WTC11 (cell line): ENCODE measurements at places on chromosomes 2 and 18. TPM values are rescaled to one million over a fixed set of nuclear protein-coding genes. Genes with fewer than 3 reads are reported as not detected.

- H3K4me1 ChIP-seq = peaks cover 38% of the 10 kb centered on the region
- H3K4me3 ChIP-seq = no peak overlapping the region
- DNase-seq = no peak
- no peaks in the 10 kb centered on the region for H3K27me3 ChIP-seq
- peaks cover 4% of the 10 kb centered on the region; the same call in 1 of the 2 replicates for H3K36me3 ChIP-seq
- H3K27ac ChIP-seq = peak overlapping the region; percentile 11; the same call in 1 of the 2 replicates
Observed at GRCh38 chr2:11547912-11548497, 14.2 kb downstream of the GREB1 start.

DNA sequence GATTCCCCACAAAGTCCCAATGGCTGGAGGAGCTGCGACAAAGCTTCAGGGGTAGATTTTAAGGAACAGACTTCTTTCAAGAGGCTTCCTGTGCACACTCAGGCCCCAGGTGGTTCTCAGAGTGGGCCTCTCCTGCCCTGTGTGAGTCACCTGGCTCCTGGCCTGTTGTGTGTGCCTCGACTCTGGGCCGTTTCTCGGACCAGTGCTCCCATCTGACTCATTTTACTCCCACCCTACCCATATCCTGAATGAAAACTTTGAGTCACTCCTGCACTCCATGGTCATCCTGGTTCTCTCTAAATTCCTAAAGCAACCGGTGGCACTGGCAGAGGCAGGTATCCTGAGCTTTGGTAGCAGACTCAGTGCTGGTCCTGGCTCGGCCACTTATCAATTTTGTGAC lies 84.1 kb downstream of the CELF4 start:
- DNase-seq = no peak
- peaks cover 54% of the 10 kb centered on the region for H3K4me1 ChIP-seq
- no peaks in the 10 kb centered on the region for H3K36me3 ChIP-seq
- no peak overlapping the region for H3K4me3 ChIP-seq

DNA sequence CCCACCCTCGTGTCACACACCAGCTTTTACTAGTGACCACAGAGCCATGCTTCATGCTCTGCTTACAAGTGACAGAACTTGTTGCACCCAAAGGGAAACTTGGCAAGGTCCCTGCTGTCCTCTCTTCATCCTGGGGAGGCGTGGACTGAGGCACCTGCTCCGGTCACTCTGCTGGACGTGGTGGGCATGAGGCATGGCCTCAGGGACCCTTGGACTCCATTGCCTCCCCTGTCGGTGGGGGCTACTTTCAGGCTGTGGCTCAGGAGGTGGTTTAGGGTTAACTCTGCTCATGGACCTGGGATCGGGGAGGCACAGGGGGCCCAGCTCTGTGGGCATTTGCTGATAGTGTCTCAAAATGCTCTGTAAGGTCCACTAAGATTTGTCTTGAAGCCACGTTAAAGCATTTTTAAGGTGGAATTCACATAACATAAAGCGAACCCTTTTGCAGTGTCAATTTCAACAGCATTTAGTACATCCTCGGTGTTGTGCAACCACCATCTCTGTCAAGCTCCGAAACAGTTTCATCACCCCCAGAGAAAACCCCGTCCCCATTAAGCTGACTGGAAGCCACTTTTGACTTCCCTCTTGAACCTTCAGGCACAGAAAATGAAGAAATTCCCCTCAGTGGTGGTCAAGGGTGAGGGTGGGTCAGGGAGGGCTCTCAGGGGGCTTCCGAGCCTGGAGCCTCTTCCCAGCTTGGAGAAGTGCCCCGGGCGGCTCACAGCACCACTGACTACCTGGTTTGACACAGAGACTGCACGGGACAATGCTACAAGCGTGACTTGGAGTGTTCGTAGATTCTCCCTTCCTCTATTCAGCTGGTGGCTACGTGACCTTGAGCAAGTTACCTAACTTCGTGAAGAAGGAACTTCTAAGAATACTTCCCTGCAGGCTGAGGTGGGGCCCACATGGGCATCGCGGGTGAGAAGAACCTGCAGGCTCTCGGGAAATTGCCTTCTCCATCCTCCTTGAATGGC lies 100.0 kb upstream of the HDAC4 start:
- H3K27ac ChIP-seq = no peak overlapping the region
- no peaks in the 10 kb centered on the region for H3K27me3 ChIP-seq
- no peak overlapping the region for H3K4me3 ChIP-seq

DNA sequence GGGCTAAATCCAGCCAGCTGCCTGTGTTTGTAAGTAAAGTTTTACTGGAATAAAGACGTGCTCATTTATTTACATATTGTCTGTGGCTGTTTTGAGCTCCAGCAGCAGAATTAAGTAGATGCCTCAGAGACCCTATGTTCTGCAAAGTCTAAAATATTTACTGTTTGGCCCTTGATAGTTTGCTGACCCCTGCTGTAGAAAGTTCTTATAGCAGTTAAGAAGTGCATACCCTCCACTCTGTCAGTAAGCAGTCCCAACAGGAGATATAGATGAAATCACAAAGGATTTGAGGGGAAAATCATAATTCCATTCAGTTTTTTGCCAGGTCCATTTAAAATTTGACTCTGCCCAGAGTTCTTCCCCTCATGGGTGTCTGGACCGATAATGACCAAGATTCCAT lies 50.1 kb upstream of the ITM2C start:
- no peak overlapping the region for H3K4me3 ChIP-seq
- no peaks in the 10 kb centered on the region for H3K27me3 ChIP-seq
- H3K36me3 ChIP-seq = peaks cover 23% of the 10 kb centered on the region
- no peak overlapping the region for H3K27ac ChIP-seq
- H3K4me1 ChIP-seq = no peaks in the 10 kb centered on the region

DNA sequence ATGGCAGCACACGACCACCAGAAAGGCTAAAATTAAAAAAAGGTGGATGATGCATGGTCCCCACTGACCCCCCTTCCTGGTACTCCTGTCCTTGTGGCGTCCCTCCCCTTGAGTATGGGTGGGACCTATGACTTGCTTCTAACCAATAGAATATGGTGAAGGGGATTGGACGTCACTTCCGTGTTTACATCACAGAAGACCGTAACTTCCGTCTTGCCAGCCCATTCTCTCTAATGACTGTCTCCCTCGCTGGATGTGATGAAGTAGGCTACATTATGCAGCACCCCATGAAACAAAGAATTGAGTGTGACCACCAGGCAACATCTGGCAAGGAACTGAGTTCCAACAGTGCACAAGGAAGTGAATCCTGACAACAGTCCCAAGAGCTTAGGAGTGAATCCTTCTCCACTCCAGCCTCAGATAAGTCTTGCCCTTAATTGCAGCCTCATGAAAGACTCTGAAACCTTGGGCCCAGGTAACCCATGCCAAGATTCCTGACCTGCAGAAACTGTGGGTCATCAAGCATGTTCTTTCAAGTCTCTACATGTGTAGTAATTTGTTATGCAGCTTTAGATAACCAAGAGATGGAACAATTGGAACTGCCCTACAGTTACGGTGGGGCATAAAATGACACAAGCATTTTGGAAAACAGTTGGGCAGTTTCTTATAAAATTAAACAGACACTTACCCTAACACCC lies 80.1 kb upstream of the NPAS2 start:
- no peak for DNase-seq
- H3K27me3 ChIP-seq = no peaks in the 10 kb centered on the region
- H3K27ac ChIP-seq = no peak overlapping the region
- H3K36me3 ChIP-seq = no peaks in the 10 kb centered on the region
- H3K4me1 ChIP-seq = no peaks in the 10 kb centered on the region

DNA sequence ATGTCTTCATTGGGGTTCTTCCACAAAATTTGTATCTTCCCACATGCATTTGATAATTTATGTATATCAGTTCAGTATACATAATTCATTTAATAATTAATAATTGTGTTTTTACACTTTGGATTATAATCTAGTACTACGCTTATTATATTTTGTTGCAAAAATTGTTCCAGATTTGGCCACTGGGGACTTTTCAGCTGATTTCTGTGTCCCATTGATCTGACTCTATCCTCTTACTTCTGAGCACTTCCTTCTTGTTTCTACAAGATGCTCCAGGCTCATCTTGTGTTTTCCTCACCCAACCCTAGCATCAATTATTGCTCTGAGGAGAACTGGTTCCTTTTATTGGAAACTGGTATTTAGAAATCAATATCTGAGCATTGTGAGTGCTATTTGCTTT lies 215.3 kb upstream of the CDH19 start:
- H3K4me1 ChIP-seq = no peaks in the 10 kb centered on the region
- DNase-seq = no peak
- no peak overlapping the region for H3K27ac ChIP-seq
- no peaks in the 10 kb centered on the region for H3K27me3 ChIP-seq
- no peaks in the 10 kb centered on the region for H3K36me3 ChIP-seq
- H3K4me3 ChIP-seq = no peak overlapping the region

DNA sequence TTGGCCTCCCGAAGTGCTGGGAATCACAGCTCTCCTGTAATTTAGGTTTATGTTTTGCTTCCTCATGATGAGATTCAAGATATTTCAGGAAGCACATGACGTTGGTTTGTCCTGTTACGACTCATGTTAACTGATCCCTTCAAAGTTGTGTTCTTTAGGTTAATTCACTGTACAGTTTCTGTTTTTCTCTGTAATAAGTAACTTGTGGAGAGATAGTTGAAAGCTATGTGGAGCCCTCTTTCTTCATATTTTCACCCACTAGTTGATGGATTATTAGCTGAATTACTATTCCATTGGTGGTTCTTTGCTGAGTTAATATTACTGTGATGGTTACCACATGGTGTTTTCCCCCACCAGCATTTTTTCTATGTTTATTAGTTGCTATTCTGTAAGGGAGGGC lies 18.3 kb upstream of the CHCHD5 start:
- H3K27me3 ChIP-seq = no peaks in the 10 kb centered on the region
- no peaks in the 10 kb centered on the region for H3K4me1 ChIP-seq
- peaks cover 77% of the 10 kb centered on the region for H3K36me3 ChIP-seq
- DNase-seq = no peak
- no peak overlapping the region for H3K27ac ChIP-seq

DNA sequence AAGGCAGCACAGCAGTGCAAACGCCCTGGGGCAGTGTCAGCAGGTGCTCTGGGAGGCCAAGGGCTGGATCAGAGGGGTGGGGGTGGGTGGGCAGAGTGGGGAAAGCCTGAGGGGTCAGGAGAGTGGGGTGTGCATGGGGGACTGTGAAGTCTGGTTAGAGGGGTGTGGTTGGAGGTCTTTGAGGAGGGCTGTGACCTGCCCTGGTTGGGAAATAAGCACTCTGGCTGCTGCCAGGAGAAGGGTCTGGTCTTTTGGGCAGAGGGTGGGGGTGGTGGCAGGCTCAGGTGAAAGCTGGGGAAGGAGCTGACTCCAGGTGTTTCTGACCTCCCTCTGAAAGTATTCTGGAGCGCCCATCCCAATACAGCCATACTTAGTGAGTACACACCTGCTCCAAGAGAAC lies 4.2 kb downstream of the ALPI start:
- DNase-seq = no peak
- H3K27ac ChIP-seq = no peak overlapping the region
- H3K36me3 ChIP-seq = no peaks in the 10 kb centered on the region
- H3K4me1 ChIP-seq = no peaks in the 10 kb centered on the region

- H3K4me1 ChIP-seq = peaks cover 20% of the 10 kb centered on the region
- no peak overlapping the region for H3K27ac ChIP-seq
- no peak for DNase-seq
- H3K4me3 ChIP-seq = no peak overlapping the region
- no peaks in the 10 kb centered on the region; the same call in 1 of the 2 replicates for H3K27me3 ChIP-seq
Observed at GRCh38 chr2:127226520-127227263, 6.6 kb upstream of the CYP27C1 start.

- H3K27ac ChIP-seq = no peak overlapping the region
- H3K36me3 ChIP-seq = 0 out of 2 replicates have a peak, but pooled peaks cover 3% of the 10 kb centered on the region
- H3K27me3 ChIP-seq = no peaks in the 10 kb centered on the region
- H3K4me3 ChIP-seq = no peak overlapping the region
Observed at GRCh38 chr2:156481312-156481711, 45.1 kb downstream of the GPD2 start.

- H3K4me3 ChIP-seq = no peak overlapping the region
- H3K36me3 ChIP-seq = no peaks in the 10 kb centered on the region
- H3K27me3 ChIP-seq = no peaks in the 10 kb centered on the region
- H3K4me1 ChIP-seq = 0 out of 2 replicates have a peak, but pooled peaks cover 3% of the 10 kb centered on the region
Observed at GRCh38 chr2:106876699-106877098, 9.3 kb downstream of the ST6GAL2 start.

DNA sequence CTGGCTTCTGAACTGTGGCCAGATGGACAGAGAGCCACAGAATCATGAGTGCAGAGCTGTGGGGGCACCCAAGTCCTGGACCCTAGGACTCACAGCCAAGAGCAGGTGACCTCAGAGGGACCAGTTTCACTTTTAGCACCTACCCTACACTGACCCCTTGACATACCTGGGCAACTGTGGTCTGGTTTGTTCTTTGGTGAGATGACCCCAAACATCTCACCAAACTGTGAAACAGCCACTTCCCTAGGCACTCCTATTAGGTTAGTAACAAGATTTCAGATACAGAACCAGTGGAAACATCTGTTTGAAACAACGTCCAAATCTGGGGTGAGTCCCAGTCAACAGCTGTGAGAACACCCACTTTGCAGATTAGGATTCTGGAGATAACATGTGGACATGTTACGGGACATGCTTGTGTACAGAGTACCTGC lies 1.9 kb upstream of the ZFP36L2 start:
- no peak overlapping the region for H3K27ac ChIP-seq
- DNase-seq = no peak
- peaks cover 10% of the 10 kb centered on the region for H3K36me3 ChIP-seq
- H3K4me1 ChIP-seq = peaks cover 44% of the 10 kb centered on the region
- H3K27me3 ChIP-seq = no peaks in the 10 kb centered on the region
- H3K4me3 ChIP-seq = peak overlapping the region; percentile 73

DNA sequence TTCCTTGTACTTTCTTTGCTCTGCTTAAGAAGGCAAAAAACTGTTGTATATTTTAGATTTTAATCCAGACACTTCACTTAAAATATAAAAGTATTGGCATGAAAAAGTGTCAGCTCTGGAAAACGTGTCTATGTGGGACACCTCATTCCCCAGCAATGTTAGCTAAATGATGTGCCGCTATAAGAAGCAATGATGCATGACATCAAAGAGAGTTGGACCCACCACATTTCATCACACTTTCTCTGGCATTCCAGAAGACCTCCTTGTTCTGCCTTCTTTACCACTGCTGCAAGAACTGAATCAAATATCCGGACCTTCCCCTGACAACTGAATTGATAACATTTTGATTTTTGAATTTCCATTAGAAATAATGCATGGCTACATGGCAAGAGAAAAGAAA lies 242.4 kb upstream of the TANK start:
- no peak overlapping the region for H3K4me3 ChIP-seq
- H3K27me3 ChIP-seq = peaks cover 54% of the 10 kb centered on the region

- no peak overlapping the region for H3K4me3 ChIP-seq
- H3K27me3 ChIP-seq = no peaks in the 10 kb centered on the region; the same call in 1 of the 2 replicates
- no peak for DNase-seq
- no peak overlapping the region for H3K27ac ChIP-seq
Observed at GRCh38 chr2:150916467-150917396, 344.9 kb downstream of the RBM43 start.

DNA sequence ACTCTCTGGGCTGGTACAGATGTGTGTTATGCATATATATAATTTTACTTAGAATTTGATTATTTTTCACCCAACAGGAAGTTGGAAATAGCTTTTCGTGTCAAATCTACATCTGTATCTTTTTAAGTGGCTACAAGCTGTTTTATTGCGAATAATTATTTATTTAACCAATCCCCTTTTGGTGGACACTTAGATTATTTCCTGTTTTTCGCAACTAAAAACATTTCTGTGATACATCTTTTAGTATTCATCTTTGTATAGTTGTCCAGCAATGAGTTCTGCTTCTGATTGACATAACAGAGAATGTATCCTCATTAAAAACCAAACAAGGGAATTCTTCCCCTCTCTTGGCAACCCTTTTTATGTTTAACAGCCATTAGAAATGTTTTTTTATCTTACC lies 16.6 kb downstream of the SEC11C start:
- H3K36me3 ChIP-seq = peaks cover 22% of the 10 kb centered on the region
- no peak for DNase-seq
- H3K4me1 ChIP-seq = peaks cover 3% of the 10 kb centered on the region; the same call in 1 of the 2 replicates

The STAM2 gene
- 9.0 to 12.0 TPM (median 11.1 TPM) in 3 replicates for total RNA-seq

The DSC3 gene
- total RNA-seq = 2.1 to 2.8 TPM (median 2.6 TPM) in 3 replicates

The NGEF gene
- total RNA-seq = 4.5 to 6.6 TPM (median 5.4 TPM) in 3 replicates

The ST8SIA3 gene
- 2.3 to 2.8 TPM (median 2.4 TPM) in 3 replicates for total RNA-seq

The GALNT3 gene
- total RNA-seq = 19.4 to 20.6 TPM (median 20.5 TPM) in 3 replicates

The DSG2 gene
- total RNA-seq = 113 to 117 TPM (median 113 TPM) in 3 replicates

The CLEC4F gene
- not detected in 3 replicates for total RNA-seq
